ENCODE measurements at places on chromosomes 2 and 18.

- no peak for DNase-seq
Measured at GRCh38 chr2:133475610-133476009, 92.7 kb downstream of the NCKAP5 start.

- DNase-seq: no peak
Measured at GRCh38 chr18:11286431-11286830, 137.1 kb upstream of the PIEZO2 start.

DNA sequence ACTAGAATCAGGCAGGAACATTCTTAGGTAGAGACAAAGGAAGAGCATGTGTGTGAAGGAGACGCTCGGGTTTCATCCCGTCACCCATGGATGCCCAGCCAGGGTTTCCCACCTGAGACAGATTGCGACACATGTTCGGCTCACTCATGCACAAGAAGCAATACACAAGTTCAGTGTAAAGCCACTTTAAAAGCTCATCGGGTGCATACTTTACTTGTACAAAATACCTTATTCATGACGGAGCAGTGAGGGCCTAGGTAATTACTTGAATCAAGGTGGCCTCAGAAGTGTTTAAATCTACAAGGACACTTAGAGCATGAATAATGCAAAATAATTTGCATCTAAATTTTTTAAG, 42.0 kb downstream of the ZEB2 start:
- no peak for DNase-seq

DNA sequence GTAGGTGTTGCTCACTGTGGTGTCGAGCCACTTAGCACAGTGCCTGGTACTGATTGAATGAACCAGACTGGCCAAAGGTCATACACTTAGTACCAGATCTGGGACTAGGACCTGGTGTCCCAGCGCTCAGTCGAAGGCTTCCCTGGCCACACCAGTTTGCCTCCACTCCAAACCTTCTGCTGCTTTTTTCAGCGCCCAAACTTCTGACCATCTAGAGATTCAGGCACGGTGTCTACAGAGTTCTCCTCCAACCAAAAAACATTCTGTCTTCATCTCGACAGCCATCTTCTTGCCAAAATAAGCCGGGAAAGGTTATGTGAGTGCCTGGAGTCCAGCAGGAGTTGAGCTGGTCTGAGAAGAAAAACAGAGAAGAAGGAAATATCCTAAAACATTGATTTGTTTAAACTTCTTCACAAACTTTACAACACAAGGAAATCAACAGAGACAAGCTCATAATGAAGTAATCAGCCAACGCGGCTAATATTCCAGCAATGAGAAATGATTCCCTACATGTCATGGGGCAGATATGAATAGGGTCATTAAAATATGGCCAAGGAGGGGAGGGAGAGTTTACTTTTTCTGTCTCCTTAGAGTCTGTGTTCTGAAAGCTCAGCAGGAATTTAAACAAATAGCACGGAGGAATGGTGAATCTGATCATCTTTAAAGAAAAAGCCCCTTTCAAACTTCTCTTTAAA, 2.3 kb upstream of the GLI2 start:
- no peak for DNase-seq

DNA sequence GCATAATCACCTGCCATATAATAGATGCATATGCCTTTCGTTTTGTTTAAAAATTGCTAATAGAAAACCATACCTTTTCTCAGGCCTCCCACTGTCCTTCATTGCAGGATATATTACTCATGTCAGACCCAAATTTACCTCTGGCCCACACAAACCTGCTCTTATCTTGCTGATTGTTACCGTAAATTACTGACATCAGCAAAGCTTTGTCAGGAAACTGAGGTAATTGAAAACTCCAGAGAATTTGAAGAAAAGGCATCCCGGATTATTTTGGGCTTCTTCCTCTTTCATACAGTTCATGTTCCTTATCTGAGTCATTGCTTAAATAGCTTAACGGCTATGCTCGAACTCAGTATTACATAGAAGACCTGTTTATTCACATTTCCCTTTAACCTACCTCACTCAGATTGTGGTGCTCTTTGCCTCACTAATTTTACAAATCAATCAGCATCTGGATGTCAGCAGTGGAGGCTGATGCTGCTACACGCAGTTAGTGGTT, 145.7 kb downstream of the ZEB2 start:
- no peak for DNase-seq

DNA sequence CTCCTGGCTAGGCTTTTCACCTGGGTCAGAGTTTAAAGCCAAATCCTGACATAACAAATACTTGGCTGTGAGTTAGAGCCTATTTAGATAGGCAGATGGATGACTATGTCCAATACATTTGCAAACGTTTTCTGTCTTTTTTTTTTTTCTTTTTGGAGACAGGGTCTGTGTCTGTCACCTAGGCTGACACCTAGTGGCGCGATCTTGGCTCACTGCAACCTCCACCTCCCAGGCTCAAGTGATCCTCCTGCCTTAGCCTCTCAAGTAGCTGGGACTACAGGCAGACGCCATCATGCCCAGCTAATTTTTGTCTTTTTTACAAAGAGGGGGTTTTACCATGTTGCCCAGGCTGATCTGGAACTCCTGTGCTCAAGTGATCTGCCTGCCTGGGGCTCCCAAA, 124.8 kb downstream of the DYM start:
- no peak for DNase-seq

DNA sequence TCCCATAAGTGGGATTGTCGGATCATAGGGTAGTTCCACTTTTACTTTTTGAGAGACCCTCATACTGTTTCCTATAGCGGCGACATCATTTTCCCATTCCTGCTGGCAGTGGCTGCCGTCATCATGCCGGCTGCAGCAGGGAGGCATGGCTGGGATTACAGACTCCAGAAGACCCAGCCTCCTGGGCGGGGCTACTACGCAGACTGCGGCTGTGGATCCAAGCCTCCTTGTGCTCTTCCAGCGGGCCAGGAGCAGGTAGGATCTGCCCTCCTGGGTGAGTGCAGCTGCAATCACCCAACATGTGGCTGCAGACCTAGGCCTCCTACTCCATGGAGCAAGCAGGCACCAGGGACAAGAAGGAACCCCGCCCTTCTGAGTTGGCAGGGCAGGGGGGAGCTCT, 359.2 kb downstream of the GALR1 start:
- no peak for DNase-seq

- DNase-seq: no peak
Measured at GRCh38 chr2:82340578-82341053, 2036.1 kb upstream of the LRRTM1 start.

DNA sequence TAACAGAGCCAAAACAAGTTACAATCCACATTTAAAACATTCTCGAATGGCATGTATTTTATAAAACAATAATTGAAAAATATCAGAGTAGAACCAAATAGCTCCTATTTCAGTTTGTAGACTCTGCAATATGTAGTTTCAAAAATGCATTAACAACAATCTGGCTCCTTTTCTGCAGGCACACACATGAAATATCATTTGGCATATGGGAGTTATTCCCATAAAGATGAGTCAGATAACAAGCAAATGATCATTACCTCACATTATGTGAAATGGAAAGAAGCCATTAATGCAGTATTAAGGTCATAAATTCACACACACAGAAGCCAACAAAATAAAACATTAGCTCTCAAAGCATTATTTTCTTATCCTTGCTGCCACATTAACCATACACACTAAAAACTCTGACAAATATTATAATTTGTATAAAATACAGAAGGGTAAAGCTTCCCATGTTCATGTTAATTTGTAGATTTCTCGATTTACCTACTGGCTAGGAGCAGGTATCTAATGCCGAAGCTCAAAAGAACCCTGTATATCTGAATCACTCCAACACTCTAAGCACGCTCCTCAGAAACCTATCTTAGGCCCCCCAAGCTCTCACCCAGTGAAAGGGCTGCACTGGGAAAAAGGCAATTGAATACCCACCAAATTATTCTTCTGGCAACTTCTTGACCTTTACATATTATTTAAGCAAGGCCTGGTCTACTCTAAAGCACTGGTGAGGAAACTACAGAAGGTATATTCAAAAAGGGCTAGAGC, 13.8 kb downstream of the NBAS start:
- DNase-seq: no peak

GRCh38 chr2:217900780-217901360, 101.9 kb downstream of the TNS1 start:
- DNase-seq: no peak

- DNase-seq: no peak
Measured at GRCh38 chr18:332721-333510, 65.1 kb upstream of the THOC1 start.

GRCh38 chr2:96860065-96861029, 2.5 kb upstream of the ANKRD39 start:
- DNase-seq: no peak

DNA sequence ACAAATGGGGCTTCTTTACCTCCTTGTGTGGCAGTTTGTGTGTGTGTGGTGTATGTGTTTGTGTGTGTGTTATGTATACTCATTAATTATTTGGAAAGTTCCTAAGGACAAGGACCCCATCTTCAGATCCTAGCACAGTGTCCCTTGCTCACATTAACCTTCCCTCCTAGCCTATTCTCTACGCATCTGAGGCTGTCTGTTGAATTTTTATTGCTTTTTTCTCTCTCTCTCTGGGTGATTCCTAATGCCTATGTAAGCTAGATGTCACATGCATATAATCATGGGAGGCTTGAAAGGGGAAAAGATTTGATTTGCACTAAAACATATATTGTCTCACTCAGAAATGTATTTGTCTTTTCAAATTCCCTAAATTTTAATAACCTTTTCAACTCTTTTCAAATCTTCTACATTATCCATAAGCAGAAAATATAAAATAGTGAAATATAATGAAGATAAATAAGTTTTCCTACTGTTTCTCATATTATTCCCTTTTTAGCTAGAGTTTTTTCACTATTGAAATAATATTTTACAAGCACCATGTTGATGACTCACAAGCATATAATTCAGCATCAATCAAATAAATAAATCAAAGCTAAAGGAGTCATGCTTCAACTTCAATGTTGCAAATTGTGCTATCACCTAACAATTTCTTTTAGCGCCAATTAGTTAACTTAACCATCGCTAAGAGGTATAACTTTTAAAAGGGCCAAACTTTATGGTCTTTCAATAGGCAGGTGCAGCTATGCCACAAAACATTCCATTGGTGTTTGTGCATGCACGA, 199.0 kb upstream of the ERBB4 start:
- no peak for DNase-seq

- DNase-seq: no peak
Measured at GRCh38 chr2:10022041-10022421, 21.3 kb upstream of the KLF11 start.

Data from activated naive CD8-positive, alpha-beta T cell treated with anti-CD3 and anti-CD28 coated beads, Interleukin-2, amount 50 U/mL, for 16 hours (primary cell).